ENCODE measurements at places on chromosomes 11 and 22. TPM values are rescaled to one million over a fixed set of nuclear protein-coding genes. Genes with fewer than 3 reads are reported as not detected.

The DEPDC7 gene
- 14.6 TPM for total RNA-seq

The OR52K2 gene
- total RNA-seq, result not detected

- no peaks in the 10 kb centered on the region for H3K36me3 ChIP-seq
- H3K27me3 ChIP-seq, result no peaks in the 10 kb centered on the region
- peak overlapping the region; percentile 95 for H3K27ac ChIP-seq
- H3K4me3 ChIP-seq, result no peak overlapping the region
- DNase-seq, result no peak
Measured at GRCh38 chr22:27463121-27463660, 338.4 kb downstream of the MN1 start.

DNA sequence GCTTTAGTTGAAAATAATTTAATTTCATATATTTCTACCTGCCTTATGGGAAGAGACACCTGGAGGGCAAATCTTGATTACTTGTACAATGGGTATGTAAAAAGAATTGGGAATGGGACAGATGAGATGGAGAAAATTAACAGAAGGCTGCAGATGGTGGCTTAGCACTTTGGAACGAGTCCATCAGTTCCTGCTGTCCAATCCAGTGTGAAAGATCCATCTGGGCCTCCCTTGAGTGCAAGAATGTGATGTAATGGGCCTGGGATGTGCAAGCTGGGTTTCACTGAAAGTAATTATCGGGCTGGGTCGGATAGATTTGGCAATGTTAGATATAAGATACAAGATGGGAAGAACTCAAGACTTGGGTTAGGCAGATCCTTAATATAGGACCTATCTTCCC, 42.0 kb downstream of the CECR2 start:
- no peak overlapping the region for H3K27ac ChIP-seq
- no peak for DNase-seq
- peaks cover 1% of the 10 kb centered on the region for H3K27me3 ChIP-seq
- no peak overlapping the region for H3K4me3 ChIP-seq
- H3K4me1 ChIP-seq, result no peaks in the 10 kb centered on the region

DNA sequence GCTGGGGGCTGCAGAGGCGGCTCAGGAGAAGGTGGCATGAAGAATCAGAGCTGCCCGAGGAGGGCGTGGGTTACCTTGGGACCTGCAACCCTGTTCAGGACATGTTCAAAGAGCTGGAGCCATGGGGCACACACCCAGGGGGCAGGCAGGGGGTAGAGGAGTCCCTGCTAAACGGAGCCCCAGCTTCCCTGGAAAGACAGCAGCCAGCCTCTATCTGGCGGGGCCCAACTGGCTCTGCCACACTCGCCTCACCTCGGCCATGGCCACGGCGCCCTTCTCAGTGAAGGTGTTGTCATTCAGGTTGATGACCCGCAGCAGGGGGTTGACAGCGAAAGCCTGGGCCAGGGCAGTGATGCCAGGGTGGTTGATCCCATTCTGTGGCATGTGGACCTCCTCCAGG, 17.0 kb upstream of the CHADL start:
- 0 out of 2 replicates have a peak overlapping the region, but pooled peaks have one; percentile 5 for H3K27ac ChIP-seq
- peaks cover 25% of the 10 kb centered on the region for H3K36me3 ChIP-seq
- H3K4me3 ChIP-seq, result no peak overlapping the region
- no peak for DNase-seq
- H3K27me3 ChIP-seq, result peaks cover 9% of the 10 kb centered on the region

GRCh38 chr11:12271241-12271640, 106.1 kb upstream of the PARVA start:
- no peak overlapping the region for H3K27ac ChIP-seq
- no peak for DNase-seq
- peaks cover 40% of the 10 kb centered on the region for H3K4me1 ChIP-seq
- H3K36me3 ChIP-seq, result 0 out of 2 replicates have a peak, but pooled peaks cover 4% of the 10 kb centered on the region
- peaks cover 3% of the 10 kb centered on the region for H3K27me3 ChIP-seq

GRCh38 chr11:66388780-66389386, 17.3 kb upstream of the SLC29A2 start:
- no peak overlapping the region for H3K27ac ChIP-seq
- no peak overlapping the region for H3K4me3 ChIP-seq
- no peaks in the 10 kb centered on the region for H3K36me3 ChIP-seq
- peak; percentile 71 for DNase-seq

DNA sequence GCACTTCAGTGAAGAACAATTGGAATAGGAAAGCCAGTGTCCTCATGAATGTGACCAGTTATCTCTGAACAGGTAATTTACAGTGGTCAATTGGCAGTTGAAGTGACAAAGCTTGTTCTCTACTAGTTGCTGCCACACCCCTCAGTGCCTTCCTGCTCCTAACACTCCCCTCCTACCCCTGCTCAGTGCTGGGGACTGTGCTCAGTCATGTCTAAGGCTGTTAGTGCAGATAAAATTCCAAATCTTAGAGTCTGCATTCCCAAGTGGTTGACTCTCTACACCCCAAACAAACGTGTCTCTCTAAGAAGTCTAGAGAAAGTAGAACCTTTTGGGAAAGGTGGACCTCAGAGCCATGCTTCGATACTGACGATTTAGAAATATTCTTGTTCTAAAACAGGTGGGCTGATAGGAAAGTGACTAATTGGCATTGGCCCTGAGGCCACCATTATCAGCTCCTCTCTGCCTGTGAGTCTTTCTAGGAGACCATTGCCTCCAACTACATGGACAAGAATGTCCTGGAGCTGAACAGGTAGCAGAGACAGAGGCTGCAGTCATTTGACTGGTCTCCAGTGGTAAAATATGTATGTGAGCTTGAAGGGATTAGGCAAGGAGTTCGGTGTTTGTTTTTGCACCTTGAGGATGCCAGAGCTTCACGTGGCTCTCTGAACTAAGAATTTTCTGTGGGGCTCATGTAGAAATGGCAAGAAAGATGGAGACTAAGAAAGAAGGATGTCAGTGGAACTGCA, 22.1 kb upstream of the NNMT start:
- no peak for DNase-seq
- peaks cover 47% of the 10 kb centered on the region for H3K27me3 ChIP-seq
- H3K36me3 ChIP-seq, result no peaks in the 10 kb centered on the region
- H3K4me1 ChIP-seq, result no peaks in the 10 kb centered on the region

DNA sequence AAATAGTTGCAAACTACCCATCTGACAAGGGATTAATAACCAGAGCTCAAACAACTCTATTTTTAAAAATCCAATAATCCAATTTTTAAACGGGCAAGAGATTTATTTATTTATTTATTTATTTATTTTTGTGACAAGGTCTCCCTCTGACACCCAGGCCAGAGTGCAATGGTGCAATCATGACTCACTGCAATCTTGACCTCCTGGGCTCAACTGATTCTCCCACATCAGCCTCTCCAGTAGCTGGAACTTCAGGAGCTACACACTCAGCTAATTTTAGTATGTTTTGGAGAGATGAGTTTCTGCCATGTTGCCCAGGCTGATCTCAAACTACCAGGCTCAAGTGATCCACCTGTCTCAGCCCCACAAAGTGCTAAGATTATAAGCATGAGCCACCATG, 267.2 kb upstream of the BLID start:
- no peak for DNase-seq
- no peaks in the 10 kb centered on the region for H3K4me1 ChIP-seq
- no peaks in the 10 kb centered on the region for H3K27me3 ChIP-seq
- H3K27ac ChIP-seq, result no peak overlapping the region
- H3K36me3 ChIP-seq, result no peaks in the 10 kb centered on the region

The ALDH3B2 gene
- not detected for total RNA-seq

- H3K36me3 ChIP-seq, result peaks cover 18% of the 10 kb centered on the region
- no peaks in the 10 kb centered on the region for H3K27me3 ChIP-seq
- DNase-seq, result no peak
- no peak overlapping the region for H3K27ac ChIP-seq
- H3K4me3 ChIP-seq, result no peak overlapping the region
Measured at GRCh38 chr11:36033082-36033751, 89.4 kb downstream of the LDLRAD3 start.

The CNGA4 gene
- not detected for total RNA-seq

The P4HA3 gene
- 0.94 TPM for total RNA-seq

DNA sequence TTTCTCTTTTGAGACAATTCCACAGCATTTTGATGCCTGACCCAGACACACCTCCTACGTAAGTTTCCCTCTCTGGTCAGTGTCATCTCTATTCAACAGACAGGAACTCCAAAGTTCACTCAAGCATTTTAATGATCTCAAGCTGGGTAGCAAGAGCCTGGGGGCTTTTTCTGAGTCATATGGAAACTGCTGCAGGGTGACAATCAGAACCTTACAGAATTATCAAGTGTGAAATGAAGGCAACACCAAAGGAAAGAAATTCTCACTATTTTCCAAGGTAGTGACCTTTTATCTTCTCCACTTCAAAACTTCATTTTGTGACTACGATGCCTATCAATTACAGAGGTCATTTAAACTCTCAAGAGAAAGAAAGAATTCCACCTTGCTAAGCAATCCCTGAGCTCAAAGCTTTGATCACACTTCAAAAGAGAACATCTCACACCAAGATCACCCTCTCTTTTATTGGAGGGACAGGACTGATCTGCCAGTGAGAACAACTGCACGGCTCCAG, 229.0 kb upstream of the ZC3H12C start:
- H3K27me3 ChIP-seq, result peaks cover 3% of the 10 kb centered on the region
- no peak overlapping the region for H3K4me3 ChIP-seq
- H3K36me3 ChIP-seq, result no peaks in the 10 kb centered on the region
- no peak overlapping the region for H3K27ac ChIP-seq
- no peak for DNase-seq

- no peak overlapping the region for H3K4me3 ChIP-seq
- no peak for DNase-seq
- H3K27ac ChIP-seq, result no peak overlapping the region
- peaks cover 14% of the 10 kb centered on the region for H3K4me1 ChIP-seq
Measured at GRCh38 chr22:42167066-42167465, 36.5 kb upstream of the CYP2D6 start.

- DNase-seq, result peak; percentile 90
- H3K4me1 ChIP-seq, result peaks cover 77% of the 10 kb centered on the region
- peak overlapping the region; percentile 76 for H3K4me3 ChIP-seq
- H3K36me3 ChIP-seq, result peaks cover 23% of the 10 kb centered on the region
Measured at GRCh38 chr11:64865286-64866172, 12.9 kb downstream of the EHD1 start.

- no peak for DNase-seq
- no peak overlapping the region for H3K4me3 ChIP-seq
- H3K36me3 ChIP-seq, result no peaks in the 10 kb centered on the region
- H3K27ac ChIP-seq, result no peak overlapping the region
- H3K27me3 ChIP-seq, result peaks cover 17% of the 10 kb centered on the region
Measured at GRCh38 chr11:131857246-131857645, 486.8 kb downstream of the NTM start.

- H3K4me1 ChIP-seq, result no peaks in the 10 kb centered on the region
- DNase-seq, result no peak
- peaks cover 31% of the 10 kb centered on the region for H3K27me3 ChIP-seq
- H3K36me3 ChIP-seq, result no peaks in the 10 kb centered on the region
- no peak overlapping the region for H3K27ac ChIP-seq
Measured at GRCh38 chr11:117919781-117920221, 9.4 kb downstream of the TMPRSS13 start.
